Transverse colon (tissue), 4 donors: ENCODE measurements at places on chromosomes 16 and 17. TPM values are rescaled to one million over a fixed set of nuclear protein-coding genes. Genes with fewer than 3 reads are reported as not detected.
A peak's percentile ranks its signal among the peaks of the same experiment; 100 is the strongest.

Gene SPHK1
- not detected for total RNA-seq

Gene HCFC1R1
- 35.4 TPM for total RNA-seq

Gene GOT2
- total RNA-seq: 72.6 TPM

Gene DPEP3
- not detected for total RNA-seq

Gene SGCA
- 6.2 TPM for total RNA-seq

Gene CHD3
- 69.2 TPM for total RNA-seq

Gene LHX1
- total RNA-seq: not detected

DNA sequence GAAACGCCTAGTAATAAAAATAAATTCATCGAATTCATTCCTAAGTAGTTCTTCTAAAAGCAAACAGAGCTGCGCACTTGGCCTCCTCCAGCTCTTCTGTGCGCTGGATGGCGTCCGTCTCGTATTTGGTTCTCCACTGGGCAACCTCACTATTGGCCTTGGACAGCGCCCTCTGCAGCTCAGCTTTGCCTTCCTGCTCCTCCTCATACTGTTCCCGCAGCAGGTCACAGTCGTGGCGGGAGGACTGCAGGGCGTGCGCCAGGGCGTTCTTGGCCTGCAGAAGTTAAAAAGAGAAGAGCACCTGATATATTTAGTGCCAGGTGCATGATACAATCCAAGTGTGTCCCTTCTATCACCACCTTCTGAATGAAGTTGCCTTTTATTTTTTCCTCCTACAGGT is 21.8 kb downstream of the MYH3 start:
- no peak for DNase-seq

- no peak for DNase-seq
These were observed 80.8 kb downstream of the OMG start for GRCh38 chr17:31216031-31216751.

- DNase-seq: no peak
These were observed 35.9 kb downstream of the NACA2 start for GRCh38 chr17:61555127-61555566.

- no peak for DNase-seq
These were observed 20.6 kb downstream of the MAP2K4 start for GRCh38 chr17:12041312-12041711.

GRCh38 chr17:12620200-12620720 is 45.4 kb upstream of the MYOCD start:
- no peak for DNase-seq

DNA sequence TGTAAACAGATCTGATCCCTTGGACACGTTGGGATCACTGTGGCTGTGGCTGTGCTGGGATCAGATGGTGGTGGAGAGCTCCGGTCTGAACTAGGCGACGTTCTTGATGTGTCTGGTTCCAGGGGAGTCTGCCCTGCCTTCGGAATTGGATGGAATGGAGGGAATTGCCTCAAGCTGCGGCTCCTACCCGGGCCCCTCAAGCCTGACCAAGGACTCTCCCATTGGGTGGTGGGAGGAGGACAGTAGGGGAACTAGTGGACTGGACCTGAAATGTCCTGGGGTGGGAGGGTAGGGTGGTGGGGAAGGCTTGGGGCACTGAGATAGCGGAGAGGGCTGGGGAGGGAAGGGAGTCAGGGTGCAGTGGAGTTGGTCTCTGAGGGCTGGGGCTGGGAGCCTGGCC is 3.2 kb upstream of the UBALD1 start:
- no peak for DNase-seq

GRCh38 chr16:4746215-4746614 is 11.9 kb downstream of the DNAAF8 start:
- no peak for DNase-seq

DNA sequence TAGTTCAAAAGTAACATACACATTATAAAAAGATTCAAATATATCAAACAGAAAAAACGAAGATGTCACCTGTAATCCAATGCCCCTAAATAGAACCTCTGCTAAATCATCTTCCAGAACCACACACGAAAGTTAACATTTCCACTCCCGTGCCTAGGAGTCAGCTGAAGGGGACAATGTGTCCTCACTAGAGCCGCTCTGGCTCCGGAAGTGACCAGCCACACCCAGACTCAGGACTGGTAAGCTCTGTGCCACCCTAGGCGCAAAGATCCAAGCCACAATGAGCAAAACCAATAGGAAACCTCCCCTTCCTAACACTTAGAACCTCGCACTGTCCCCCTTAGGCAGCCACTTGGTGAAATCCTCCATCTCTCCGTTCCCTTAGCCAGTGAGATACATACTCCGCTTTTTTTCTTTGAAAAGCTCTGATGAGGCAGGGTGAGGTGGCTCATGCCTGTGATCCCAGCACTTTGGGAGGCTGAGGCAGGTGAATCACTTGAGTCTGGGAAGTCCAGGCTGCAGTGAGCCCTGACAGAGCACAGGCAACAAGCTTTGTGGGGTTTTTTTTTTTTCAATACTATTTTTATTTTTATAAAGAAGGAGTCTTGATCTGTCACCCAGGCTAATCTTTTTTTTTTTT is 11.8 kb downstream of the CTRB1 start:
- DNase-seq: no peak

- no peak for DNase-seq
These were observed 23.5 kb upstream of the TOB1 start for GRCh38 chr17:50889528-50890118.

- no peak for DNase-seq
These were observed 62.8 kb upstream of the MPHOSPH6 start for GRCh38 chr16:82232806-82233205.

DNA sequence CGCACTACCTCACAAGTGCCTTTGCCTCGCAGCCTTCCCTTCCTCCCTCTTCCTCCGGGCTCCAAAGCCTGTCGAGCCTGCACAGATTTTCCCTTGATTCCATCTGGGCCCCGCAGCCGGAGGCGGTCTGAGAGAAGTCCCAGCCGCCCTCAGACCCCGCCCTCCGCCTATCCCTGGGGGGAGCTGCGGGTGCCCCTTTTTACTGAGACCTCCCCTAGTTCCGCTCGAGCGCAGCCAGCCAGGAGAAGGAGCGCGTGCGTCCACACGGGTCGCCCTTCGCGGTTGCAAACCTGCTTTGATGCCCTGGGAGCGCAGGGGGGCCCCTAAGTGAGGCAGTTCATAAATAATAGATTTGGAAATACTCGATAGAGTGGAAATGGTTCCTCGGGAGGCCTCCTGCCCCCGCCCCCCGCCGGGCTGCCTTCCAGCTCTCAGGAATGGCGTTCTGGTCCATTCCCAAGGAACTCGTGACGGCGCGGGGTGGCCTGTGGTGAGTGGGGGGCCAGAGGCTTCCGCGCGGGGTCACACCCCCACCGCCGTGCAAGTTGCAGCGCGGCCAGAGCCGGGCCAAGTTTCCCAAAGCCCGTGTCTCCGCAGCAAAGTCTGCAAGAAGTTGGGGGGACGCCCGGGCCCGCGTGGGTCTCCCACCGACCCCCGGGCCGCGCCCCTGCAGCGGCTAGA is 610 bp downstream of the C16orf74 start:
- peak; percentile 66 for DNase-seq

DNA sequence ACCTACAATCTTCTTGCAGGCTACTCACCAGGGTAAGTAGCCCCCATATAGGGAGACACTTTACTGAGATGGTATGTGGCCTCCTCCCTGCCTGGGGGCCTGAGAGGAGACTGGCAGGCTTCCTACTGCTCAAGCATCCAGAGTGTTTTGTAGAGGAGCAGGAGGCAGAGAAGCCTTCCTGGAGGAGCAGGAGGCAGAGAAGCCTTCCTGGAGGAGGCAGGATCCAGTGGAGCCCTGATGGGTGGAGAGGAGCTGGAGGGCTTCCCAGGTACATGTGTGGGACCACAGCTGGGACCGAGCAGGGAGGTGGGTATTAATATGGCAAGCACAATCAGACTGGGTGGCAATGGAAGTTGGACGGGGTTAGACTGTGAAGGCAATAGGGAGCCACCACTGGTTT is 2.1 kb upstream of the ADGRG5 start:
- no peak for DNase-seq
